ENCODE measurements at places on chromosomes 16 and 17.

- no peak for DNase-seq
Observed at GRCh38 chr17:21004016-21004930, 38.5 kb downstream of the USP22 start.

- no peak for DNase-seq
Observed at GRCh38 chr16:12126091-12126806, 149.7 kb downstream of the SNX29 start.

- no peak for DNase-seq
Observed at GRCh38 chr17:66190738-66191592, 968 bp downstream of the CEP112 start.

DNA sequence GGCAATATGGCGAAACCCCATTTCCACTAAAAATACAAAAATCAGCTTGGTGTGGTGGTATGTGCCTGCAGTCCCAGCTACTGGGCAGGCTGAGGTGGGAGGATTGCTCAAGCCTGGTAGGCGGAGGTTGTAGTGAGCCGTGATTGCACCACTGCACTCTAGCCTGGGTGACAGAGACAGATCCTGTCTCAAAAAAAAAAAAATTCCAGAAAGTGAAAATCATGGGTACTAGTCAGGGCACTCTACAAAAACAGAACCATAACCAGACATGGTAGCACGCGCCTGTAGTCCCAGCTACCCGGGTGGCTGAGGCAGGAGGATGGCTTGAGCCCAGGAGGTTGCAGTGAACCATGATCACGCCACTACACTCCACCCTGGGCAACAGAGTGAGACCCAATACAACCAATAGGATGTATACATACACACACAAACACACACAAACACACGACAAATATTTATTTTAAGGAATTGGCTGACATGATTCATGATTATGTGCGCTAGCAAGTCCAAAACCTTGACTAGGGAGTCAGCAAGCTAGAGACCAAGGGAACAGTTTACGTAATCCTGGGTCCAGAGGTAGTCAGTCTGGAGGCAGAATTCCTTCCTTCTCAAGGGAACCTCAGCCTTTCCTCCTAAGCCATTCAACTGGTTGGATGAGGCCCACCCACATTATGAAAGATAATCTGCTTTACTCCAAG is 11.6 kb upstream of the GP1BA start:
- no peak for DNase-seq

GRCh38 chr16:84603140-84603816 is 14.6 kb downstream of the COTL1 start:
- DNase-seq: no peak

- DNase-seq: no peak
Observed at GRCh38 chr17:64209356-64209941, 53.6 kb downstream of the TEX2 start.

DNA sequence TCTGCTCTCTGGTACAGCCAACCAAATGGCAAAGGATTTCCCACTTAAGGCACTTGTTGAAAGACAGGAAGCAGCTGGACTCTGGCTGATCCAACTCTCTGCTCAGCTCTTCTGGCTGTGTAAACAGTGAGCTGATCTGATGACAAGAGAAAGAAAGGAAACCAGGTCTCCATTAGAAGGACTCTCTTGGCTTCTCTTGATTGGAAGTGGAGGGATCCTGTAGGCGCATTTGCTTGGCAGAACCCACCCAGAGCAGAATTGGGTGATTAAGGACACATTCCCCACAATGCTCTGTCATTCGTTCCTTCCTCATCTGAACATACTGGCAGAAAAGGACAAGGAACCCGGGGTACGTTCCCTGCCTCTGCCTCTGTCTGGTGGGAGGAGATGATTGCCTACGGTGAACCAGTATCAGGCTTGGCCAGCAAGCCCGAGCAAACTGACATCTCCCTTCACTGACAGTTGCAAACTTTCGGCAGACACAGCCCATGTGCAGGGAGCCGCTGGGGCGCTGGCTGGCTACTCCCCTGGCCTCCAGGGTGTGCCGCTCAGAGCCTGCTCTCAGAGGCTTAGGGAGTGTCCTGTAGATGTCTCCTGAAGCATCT is 29.1 kb downstream of the LDHD start:
- DNase-seq: no peak

DNA sequence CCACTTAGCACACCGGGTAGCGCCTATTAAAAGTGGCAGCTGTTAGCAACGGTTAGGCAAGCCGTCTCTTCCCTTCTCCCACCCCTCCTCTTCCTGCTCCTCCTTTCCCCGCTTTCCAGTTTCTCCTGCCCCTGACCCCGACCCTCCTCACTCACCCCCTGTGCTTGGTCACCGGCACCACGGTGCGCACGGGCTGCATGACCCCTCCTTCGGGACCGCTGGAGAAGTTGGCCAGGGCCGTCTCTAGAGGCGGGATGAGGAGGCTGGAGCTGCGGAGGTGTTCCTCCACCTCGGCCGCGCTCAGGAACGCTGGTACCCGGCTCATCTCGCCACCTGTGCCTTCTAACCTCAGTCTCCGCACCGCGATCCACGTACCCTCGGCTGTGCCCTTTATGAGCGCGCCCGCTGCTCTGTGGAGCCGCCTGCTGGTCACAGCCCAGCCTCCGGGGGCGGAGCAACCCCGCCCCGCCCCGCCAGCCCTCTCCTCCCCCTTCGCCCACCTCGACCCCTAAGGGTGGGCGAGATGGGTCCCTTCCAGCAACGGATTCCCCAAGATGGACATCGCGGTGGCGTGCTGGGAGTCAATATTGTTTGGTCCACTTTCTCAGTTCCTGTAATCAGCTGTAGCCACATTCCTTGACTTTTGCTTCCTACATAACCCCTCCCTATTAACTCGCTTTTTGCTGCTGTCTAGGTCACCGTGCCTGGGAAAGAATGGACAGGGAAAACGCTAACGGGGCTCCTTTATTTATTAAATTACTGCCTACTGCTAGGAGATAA is at the start of gene CRYM:
Gene CRYM, minus strand, starts transcription at position 364 of the 780 bp plus-strand sequence. Its CDS starts 39 bp downstream, at position 325.
- peak; percentile 67 for DNase-seq

DNA sequence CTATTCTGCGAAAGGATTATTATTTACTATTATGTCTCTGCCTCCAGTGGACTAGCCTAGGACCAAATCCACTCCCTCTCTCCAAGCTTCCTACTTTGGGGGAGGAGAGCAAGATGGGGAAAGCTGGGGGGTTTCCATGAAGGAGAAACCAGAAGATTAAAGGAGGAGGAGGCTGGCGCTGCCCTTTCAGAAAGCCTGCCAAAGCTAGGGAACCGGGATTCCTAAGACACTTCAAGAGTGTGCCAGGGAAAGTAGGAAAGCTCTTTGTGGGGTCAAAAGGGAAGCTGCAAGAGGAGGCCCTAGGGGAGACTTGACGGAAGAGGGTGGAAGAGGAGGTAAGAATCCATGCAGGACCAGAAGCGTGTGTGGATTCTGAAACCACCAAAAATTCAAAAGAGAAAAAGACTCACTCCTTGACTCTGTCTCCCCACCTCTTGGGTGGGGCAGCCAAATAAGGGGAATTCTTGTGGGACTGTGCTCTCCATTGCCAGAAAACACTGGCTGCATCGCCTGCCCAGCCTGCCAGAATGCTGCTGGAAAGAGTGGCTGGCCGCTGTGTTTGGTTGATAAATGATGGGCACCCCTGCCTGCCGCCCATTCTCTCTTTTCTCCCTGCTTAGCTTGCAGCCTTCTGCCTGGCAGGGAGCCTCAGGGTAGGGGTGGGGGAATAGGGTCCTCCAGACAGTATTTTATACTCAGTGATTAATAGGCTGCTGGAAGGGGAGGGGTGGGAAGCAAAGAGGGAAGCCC is 11.8 kb upstream of the KAT7 start:
- no peak for DNase-seq
